Effector memory CD8-positive, alpha-beta T cell (primary cell): ENCODE measurements at places on chromosomes 5 and 9.

- no peak overlapping the region for H3K27ac ChIP-seq
- peaks cover 15% of the 10 kb centered on the region for H3K27me3 ChIP-seq
- no peaks in the 10 kb centered on the region for H3K36me3 ChIP-seq
- DNase-seq = no peak
These were observed 41.7 kb downstream of the TMEM167A start for GRCh38 chr5:83035373-83036100.

GRCh38 chr9:121721770-121722169 lies 70.3 kb downstream of the DAB2IP start:
- DNase-seq = no peak
- H3K4me3 ChIP-seq = no peak overlapping the region
- no peaks in the 10 kb centered on the region for H3K27me3 ChIP-seq
- H3K36me3 ChIP-seq = no peaks in the 10 kb centered on the region
- no peak overlapping the region for H3K27ac ChIP-seq

DNA sequence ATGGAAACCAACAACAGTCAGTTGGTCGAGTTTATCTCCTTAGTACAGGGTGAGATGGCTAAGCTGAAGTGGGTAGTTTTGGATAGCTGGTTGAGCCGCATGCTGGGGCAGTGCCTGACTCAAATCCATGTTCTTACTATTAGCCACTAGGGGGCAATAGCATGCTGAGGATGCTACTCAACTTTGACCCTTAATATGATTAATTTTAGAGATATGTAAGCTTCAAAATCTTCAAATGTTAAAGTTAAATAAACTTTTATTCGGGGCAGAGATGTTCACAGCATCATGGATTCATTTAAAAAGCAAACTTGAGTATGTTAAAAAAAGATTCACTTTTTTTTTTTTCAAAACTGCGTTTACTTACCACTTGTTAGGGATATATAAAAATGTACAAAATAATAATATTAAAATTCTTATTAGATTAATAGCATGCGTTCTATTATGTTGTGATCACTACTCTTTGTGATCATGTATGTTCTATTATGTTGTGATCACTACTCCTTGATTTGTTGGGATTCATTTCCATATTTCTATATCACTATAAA lies 57.0 kb downstream of the C9orf153 start:
- peak; percentile 25 for DNase-seq
- peak overlapping the region; percentile 7 for H3K27ac ChIP-seq
- peaks cover 6% of the 10 kb centered on the region for H3K27me3 ChIP-seq
- peaks cover 17% of the 10 kb centered on the region for H3K4me1 ChIP-seq
- no peaks in the 10 kb centered on the region for H3K36me3 ChIP-seq
- H3K4me3 ChIP-seq = no peak overlapping the region

GRCh38 chr9:124487260-124488182 lies 19.7 kb downstream of the NR5A1 start:
- H3K4me3 ChIP-seq = no peak overlapping the region
- peaks cover 29% of the 10 kb centered on the region for H3K27me3 ChIP-seq
- DNase-seq = no peak
- no peak overlapping the region for H3K27ac ChIP-seq
- H3K4me1 ChIP-seq = no peaks in the 10 kb centered on the region

- H3K4me1 ChIP-seq = no peaks in the 10 kb centered on the region
- H3K27me3 ChIP-seq = no peaks in the 10 kb centered on the region
- peak overlapping the region; percentile 73 for H3K27ac ChIP-seq
- H3K4me3 ChIP-seq = peak overlapping the region; percentile 46
These were observed 23.5 kb downstream of the GKAP1 start for GRCh38 chr9:83794051-83794450.

- DNase-seq = no peak
- H3K4me1 ChIP-seq = no peaks in the 10 kb centered on the region
- H3K36me3 ChIP-seq = peaks cover 4% of the 10 kb centered on the region
- H3K4me3 ChIP-seq = no peak overlapping the region
- no peaks in the 10 kb centered on the region for H3K27me3 ChIP-seq
These were observed 55.6 kb downstream of the CRB2 start for GRCh38 chr9:123411636-123412035.

GRCh38 chr9:87655731-87656130 lies 70.2 kb upstream of the CTSL start:
- peaks cover 20% of the 10 kb centered on the region for H3K27me3 ChIP-seq
- H3K4me3 ChIP-seq = no peak overlapping the region
- no peaks in the 10 kb centered on the region for H3K36me3 ChIP-seq
- DNase-seq = no peak

DNA sequence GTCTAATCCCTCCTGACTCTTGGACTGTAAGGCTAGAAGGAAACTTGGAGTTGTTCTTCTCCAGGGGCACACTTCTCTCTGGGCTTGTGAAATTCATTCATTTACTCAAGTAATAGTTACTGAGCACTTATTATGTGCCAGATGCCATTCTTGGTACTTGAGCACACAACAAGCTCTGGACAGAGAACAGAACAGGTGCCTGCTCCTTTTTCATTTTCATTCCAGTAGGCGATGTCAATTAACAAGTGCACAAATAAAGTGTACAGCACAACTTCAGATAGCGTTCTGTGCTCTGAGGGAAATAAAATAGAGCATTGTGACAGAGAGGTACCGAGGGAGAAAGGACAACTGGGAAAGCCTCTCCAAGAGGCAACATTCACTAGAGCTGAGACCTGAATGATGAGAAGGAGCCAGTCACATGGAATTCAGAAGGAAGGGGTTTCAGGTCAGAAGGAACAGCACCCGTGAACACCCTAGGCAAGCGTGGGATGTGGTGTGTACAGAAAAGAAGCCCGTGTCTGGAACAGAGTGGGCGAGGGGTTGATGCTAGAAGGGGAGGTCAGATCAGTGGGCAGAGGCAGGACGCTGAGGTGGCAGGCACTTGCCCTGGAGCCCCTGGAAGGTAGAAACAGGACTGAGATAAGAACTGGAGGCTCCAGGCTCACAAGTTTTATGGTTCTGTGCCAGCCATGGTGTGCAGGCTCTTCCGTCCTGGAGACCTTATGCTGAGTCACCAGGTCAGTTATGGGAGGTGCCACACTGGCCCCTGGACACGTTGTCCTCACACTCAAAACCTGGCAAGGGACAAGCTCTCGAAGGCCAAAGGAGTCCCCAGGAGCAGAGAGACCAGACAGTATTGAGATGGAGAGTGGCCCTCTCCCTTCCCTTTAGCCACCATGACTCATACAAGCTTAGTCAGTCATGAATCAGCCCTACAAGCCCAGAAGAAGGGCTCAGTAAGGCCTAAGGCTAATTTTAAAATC lies 7.2 kb upstream of the ABLIM3 start:
- no peaks in the 10 kb centered on the region for H3K4me1 ChIP-seq
- peaks cover 63% of the 10 kb centered on the region for H3K27me3 ChIP-seq
- H3K4me3 ChIP-seq = no peak overlapping the region
- peaks cover 3% of the 10 kb centered on the region for H3K36me3 ChIP-seq
- H3K27ac ChIP-seq = no peak overlapping the region

DNA sequence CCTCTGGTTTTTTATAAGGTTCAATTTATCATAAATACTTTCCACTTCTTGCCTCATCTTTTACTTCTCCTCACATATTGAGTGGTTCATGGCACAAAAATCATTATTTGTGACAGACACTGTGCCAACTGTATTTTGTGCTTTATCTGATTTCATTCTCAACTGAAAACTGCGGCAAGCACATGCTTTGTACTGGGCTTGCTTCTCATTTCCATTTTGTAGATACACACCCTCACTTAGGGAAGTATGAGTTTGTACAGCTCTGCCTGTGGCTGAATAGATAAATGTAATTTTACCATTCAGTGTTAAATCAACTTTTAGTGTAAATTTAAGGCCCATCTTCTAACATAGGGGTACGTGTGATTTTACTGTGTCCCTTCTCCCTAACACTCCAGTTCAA lies 83.6 kb downstream of the ANXA2R start:
- H3K27ac ChIP-seq = no peak overlapping the region
- H3K36me3 ChIP-seq = peaks cover 37% of the 10 kb centered on the region
- no peak overlapping the region for H3K4me3 ChIP-seq
- peaks cover 19% of the 10 kb centered on the region for H3K4me1 ChIP-seq
- H3K27me3 ChIP-seq = no peaks in the 10 kb centered on the region

GRCh38 chr5:155746367-155747038 lies 580.5 kb upstream of the SGCD start:
- no peak for DNase-seq
- H3K27ac ChIP-seq = no peak overlapping the region
- no peak overlapping the region for H3K4me3 ChIP-seq
- no peaks in the 10 kb centered on the region for H3K4me1 ChIP-seq

- no peak overlapping the region for H3K27ac ChIP-seq
- peaks cover 4% of the 10 kb centered on the region for H3K4me1 ChIP-seq
- H3K4me3 ChIP-seq = no peak overlapping the region
- H3K36me3 ChIP-seq = no peaks in the 10 kb centered on the region
These were observed 127.1 kb downstream of the ZNF354C start for GRCh38 chr5:179187229-179187678.

GRCh38 chr5:101482931-101483330 lies 579.8 kb upstream of the ST8SIA4 start:
- no peak overlapping the region for H3K27ac ChIP-seq
- no peak for DNase-seq
- no peaks in the 10 kb centered on the region for H3K36me3 ChIP-seq
- no peaks in the 10 kb centered on the region for H3K4me1 ChIP-seq
- no peak overlapping the region for H3K4me3 ChIP-seq

DNA sequence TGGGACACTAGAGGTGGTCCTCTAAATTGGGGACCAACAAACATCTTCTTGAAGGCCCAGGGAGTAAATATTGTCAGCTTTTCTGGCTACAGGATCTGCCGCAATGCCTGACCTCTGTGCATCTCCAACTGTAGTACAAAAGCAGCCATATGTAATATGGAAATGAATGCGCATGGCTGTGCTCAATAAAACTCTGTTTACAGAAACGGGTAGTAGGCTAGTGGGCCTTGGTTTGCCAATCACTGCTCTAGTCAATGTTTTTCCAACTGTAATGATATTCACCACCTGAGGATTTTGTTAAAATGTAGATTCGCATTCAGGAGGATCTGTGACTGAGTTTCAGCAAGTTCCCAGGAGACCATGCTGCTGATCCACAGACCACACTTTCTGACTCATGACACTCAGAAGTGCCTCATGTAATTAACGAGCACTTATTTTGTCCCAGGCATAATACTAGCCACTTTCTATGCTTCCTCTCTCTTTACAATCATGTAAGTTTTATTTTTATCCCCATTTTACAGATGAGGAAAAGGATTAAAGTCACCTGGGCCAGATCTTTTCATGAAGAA lies 96.9 kb downstream of the MED27 start:
- no peaks in the 10 kb centered on the region for H3K27me3 ChIP-seq
- H3K4me3 ChIP-seq = no peak overlapping the region
- H3K27ac ChIP-seq = no peak overlapping the region
- H3K4me1 ChIP-seq = peaks cover 10% of the 10 kb centered on the region
- no peaks in the 10 kb centered on the region for H3K36me3 ChIP-seq

GRCh38 chr5:150659360-150660107 lies 1.5 kb upstream of the MYOZ3 start:
- DNase-seq = no peak
- no peaks in the 10 kb centered on the region for H3K36me3 ChIP-seq
- peaks cover 37% of the 10 kb centered on the region for H3K27me3 ChIP-seq
- H3K27ac ChIP-seq = no peak overlapping the region
- H3K4me3 ChIP-seq = no peak overlapping the region

- no peaks in the 10 kb centered on the region for H3K36me3 ChIP-seq
- no peak for DNase-seq
- no peak overlapping the region for H3K27ac ChIP-seq
- H3K4me1 ChIP-seq = no peaks in the 10 kb centered on the region
- H3K27me3 ChIP-seq = peaks cover 13% of the 10 kb centered on the region
These were observed 5.9 kb downstream of the ITGA2 start for GRCh38 chr5:52995095-52995494.

DNA sequence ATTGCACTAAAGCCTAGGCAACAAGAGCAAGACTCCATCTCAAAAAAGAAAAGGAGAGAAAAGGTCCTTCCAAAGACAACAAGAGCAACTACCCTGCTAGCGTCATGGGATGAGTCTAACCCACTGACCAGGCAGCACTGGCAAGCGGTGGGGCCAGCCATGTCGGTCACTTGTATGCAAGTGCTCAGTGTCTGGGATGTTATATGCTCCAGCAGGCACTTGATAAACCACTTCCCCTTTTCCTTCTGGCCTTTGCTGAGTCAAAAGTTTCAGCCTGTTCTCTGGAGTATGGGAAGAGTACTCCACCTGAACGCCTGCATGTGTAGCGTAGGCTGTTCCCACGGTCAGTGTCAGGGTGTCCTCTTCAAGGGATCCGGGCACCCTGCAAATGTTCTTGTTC lies 9.2 kb upstream of the MXD3 start:
- peaks cover 13% of the 10 kb centered on the region for H3K36me3 ChIP-seq
- DNase-seq = no peak
- peaks cover 6% of the 10 kb centered on the region for H3K4me1 ChIP-seq
- no peak overlapping the region for H3K4me3 ChIP-seq
